ENCODE measurements at places on chromosomes 2 and 18.

- no peak for DNase-seq
These were observed 31.4 kb downstream of the FHOD3 start for GRCh38 chr18:36328916-36329315.

DNA sequence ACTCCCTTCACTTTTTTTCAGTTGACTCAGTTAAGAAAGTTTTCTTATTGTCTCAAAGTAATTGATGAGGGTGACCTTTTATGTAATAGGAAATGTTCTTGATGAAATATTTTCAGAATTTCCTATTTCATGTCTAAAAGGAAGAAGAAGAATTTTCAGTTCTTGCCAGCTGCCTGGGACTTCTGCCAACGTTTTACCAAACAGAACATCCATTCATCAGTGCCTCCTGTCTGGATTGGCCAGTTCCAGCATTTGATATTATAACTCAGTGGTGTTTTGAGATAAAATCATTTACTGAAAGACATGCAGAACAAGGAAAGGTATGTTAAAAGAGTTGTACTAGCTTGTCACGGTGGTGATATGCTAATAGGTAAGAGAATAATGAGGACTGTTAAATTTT lies 104.7 kb upstream of the MYO3B start:
- no peak for DNase-seq

DNA sequence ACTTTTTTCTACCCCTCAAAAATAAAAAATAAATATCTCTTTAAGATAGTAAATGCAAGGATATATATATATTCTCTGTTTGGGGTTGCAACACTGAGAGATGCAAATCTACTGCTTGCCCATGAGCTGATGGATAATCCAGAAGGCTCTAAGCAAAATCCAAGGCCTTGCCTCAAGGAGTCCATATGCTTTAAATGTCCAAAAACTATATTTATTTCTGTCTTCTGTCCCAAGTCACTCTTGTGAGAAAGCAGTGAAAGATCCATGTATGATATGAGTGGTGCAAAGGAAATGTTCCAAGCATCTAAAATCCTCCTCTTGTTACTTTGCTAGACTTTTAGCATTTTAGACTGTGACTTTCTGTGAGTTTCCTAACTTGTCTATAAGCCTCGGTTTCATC lies 92.9 kb upstream of the RNF152 start:
- DNase-seq, result no peak

- DNase-seq, result no peak
These were observed 130.3 kb upstream of the LHCGR start for GRCh38 chr2:48885841-48886240.

GRCh38 chr18:40670668-40671375 lies 1284.2 kb upstream of the PIK3C3 start:
- DNase-seq, result no peak

- DNase-seq, result no peak
These were observed 78.5 kb downstream of the PRKCE start for GRCh38 chr2:45729753-45730512.

- peak; percentile 59 for DNase-seq
These were observed 555.2 kb downstream of the DCDC2C start for GRCh38 chr2:4258563-4258962.

Data from NCI-H2029 (cell line).